ENCODE measurements at places on chromosomes 7 and 10. TPM values are rescaled to one million over a fixed set of nuclear protein-coding genes. Genes with fewer than 3 reads are reported as not detected.

Gene PNLIPRP1
- not detected for polyA plus RNA-seq

- DNase-seq, result no peak
- no peaks in the 10 kb centered on the region for H3K36me3 ChIP-seq
- no peak overlapping the region for H3K27ac ChIP-seq
- H3K4me1 ChIP-seq, result no peaks in the 10 kb centered on the region
Measured at GRCh38 chr7:84490661-84491060, 296.1 kb upstream of the SEMA3A start.

DNA sequence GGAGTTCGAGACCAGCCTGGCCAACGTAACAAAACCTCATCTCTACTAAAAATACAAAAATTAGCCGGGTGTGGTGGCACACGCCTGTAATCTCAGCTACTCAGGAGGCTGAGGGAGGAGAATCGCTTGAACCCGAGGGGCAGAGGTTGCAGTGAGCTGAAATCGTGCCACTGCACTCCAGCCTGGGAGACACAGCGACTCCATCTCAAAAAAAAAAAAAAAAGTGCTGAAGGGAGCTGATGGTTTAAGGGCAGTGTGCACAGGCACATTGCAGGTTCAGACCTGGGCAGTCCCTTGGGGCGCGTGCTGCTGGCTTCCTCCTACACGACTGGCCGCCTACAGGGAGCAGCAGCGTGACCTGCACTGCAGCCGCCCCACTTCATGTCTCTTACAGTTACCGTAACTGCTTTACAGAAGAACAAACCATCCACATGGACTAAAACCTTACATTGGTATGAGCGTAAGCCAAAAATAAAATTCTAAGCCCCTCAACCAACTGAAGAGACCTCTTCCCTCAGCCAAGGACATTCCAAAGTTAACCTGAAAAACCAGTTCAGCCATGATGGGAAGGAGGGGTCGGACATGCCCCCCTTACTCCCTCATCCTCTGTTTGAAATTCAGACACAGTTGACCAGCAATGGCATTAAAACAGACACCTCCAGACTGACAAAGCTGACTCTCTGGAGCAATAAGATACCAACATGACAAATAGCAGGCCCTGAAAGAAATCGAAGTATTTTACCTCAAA is 262.2 kb downstream of the ZMYND11 start:
- DNase-seq, result no peak
- peaks cover 14% of the 10 kb centered on the region for H3K4me1 ChIP-seq
- H3K4me3 ChIP-seq, result no peak overlapping the region
- no peak overlapping the region for H3K27ac ChIP-seq
- no peaks in the 10 kb centered on the region for H3K36me3 ChIP-seq
- no peaks in the 10 kb centered on the region for H3K27me3 ChIP-seq

DNA sequence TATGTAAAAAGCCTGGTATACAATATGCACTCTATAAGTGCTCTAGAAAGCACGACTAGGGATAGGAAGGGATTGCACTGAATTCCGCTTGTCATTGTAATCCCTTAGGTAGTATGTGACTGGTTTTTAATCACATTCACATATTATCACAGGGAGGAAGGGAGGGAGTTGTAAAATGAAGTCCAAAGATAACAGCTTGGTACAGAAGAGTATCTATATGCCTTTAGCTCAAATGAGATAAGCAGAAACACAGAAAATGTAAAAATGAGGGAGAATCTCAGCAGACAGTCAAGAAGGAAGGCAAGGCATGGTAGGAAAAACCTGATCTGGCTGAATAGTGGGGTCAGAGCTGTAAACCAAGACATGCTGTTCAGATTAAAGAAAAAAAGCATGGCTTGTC is 63.4 kb downstream of the ABI1 start:
- H3K36me3 ChIP-seq, result no peaks in the 10 kb centered on the region
- peak overlapping the region; percentile 67 for H3K27ac ChIP-seq
- no peaks in the 10 kb centered on the region for H3K27me3 ChIP-seq

Gene ANKRD61
- not detected for polyA plus RNA-seq

- H3K27me3 ChIP-seq, result peaks cover 4% of the 10 kb centered on the region
- H3K4me3 ChIP-seq, result no peak overlapping the region
- no peak overlapping the region for H3K27ac ChIP-seq
- no peaks in the 10 kb centered on the region for H3K36me3 ChIP-seq
Measured at GRCh38 chr10:61635471-61635870, 27.3 kb upstream of the CABCOCO1 start.

DNA sequence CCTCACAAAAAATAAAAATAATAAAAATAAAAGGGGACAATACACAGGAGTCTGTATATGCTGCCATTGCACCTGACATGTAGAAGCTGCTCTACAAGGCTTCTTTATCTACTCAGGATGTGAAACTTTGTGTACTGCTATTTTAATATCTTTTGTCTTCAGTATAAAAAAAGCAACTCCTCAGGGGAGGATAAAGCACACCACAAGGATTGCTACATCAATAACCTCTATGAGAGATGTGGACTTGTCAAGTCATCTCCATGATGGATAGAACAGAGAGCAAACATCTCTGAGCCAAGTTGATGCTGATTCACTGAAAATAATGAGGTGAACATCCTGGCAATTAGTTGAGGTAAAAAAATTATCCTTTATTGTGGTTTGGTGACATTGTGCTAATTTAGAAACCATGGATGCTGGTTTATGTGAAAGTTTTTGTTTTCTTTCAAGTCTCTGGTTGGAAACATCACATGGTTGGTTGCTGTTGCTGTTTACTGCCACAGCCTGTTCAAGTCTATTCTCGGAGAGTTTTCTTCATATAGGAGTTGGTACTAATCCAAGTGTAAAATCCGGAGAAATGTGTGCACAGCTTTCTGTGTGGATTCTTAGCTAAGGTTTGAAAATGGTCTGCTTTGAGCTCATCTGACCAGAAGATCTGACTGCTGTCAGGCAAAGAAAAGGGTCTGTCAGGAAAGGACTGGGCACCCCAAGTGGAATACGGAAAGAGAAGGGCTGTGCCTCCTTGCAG is 1.5 kb upstream of the HECW1 start:
- H3K4me1 ChIP-seq, result peaks cover 9% of the 10 kb centered on the region
- no peak overlapping the region for H3K4me3 ChIP-seq
- no peak for DNase-seq
- H3K36me3 ChIP-seq, result peaks cover 8% of the 10 kb centered on the region
- no peak overlapping the region for H3K27ac ChIP-seq

Gene ANXA11
- 156 TPM for polyA plus RNA-seq

DNA sequence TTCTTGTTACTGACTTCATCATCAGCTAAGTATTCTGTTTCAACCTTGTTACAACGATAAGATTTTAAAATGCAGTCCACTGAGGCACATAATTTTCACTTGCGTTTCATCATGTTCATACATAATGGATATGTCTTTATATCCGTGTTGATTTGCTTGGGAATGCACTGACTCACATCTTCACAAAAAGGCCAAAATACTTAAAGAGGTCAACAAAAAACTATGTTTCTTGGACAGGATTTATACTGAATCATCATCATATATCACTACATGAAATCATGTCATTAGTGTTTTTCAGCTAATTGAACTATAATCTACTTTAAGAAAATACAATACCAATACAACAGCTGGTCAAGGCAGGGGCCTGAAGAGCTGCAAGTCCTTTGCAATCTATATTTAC is 324.5 kb upstream of the KLF6 start:
- H3K36me3 ChIP-seq, result no peaks in the 10 kb centered on the region
- no peak for DNase-seq
- no peaks in the 10 kb centered on the region for H3K27me3 ChIP-seq
- no peak overlapping the region for H3K27ac ChIP-seq

DNA sequence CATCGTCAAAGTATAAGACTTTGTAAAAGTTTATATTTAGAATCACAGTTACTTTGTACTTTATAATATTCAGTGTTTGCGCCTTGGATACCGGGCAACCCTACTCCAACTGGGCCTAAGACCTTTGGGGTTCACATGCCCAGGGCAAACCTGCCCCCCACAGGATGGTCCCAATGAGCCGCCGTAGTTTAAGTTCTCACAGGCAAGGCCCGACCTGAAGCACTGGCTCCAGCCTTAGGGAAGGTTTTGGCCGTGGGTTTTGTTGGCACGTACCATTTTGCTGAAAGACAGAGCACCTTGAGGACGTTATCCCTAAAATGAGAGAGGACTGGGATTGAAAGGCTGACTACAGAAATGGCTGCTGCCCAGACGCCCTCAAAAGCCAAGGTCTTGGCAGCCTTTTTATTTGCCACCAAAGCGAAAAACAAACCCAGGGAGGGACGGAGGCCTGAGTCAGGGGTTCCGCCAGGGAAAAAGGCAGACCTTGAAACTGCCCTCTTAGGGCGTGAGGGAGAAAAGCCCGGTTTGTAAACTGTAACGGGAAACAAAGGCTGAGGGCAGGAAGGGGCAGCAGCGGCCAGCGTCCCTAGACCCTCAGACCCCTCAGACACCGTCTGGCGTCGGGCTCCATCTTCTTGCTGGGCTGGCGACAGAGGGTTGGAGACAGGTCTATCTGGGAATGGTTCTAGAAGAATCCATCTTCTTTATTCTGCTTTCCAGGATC is at the start of gene CCDC172:
TSS of gene CCDC172 (plus strand) at position 222 of the 724 bp plus-strand sequence. CDS start 564 bp downstream, outside the sequence.
- H3K36me3 ChIP-seq, result no peaks in the 10 kb centered on the region
- DNase-seq, result no peak
- H3K4me1 ChIP-seq, result no peaks in the 10 kb centered on the region
- no peak within 1 kb of the TSS for H3K27ac ChIP-seq

DNA sequence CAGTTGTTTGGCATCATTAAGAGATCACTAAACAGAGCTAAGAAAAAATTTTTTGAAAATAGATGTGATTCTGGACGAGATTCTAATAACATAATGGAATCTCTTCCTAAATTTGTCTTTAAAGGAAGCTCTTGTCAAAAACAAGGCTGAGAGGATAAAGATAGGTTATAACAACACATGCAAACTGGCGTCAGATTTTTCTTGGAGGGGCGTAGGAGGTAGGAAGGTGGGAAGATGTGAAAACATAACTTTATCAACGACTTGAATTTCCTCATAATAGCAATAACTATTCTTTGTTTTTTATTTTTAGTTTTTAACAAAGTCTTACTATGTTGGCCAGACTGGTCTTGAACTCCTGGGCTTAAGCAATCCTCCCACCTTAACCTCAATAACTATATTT is 31.8 kb upstream of the JCAD start:
- H3K36me3 ChIP-seq, result no peaks in the 10 kb centered on the region
- peaks cover 11% of the 10 kb centered on the region for H3K27me3 ChIP-seq
- H3K4me1 ChIP-seq, result no peaks in the 10 kb centered on the region
- no peak overlapping the region for H3K27ac ChIP-seq
- no peak for DNase-seq

Gene PBLD
- not detected for polyA plus RNA-seq

Gene MACC1
- polyA plus RNA-seq, result 0.06 TPM

All from naive B cell (primary cell).